NCI-H1436 (cell line): ENCODE measurements at places on chromosomes 12 and 14.

DNA sequence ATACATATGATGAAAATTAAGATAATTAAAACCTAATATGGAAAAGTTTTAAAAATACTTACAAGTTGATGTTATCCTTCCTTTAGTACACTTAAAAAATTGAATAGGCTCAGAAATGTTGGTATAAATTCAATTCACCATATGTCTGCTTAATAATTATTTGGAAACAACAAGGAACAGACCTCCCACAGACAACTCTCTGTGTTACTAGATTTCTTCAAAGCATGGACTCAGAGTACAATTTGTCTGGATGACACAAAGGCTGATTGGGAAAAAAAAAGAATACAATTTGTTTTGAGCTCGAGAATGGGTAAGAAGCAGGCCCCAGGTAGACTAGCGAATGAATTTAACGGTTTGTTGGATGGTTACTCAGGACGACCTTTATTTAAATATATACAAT lies 48.9 kb upstream of the BTG1 start:
- DNase-seq: no peak

DNA sequence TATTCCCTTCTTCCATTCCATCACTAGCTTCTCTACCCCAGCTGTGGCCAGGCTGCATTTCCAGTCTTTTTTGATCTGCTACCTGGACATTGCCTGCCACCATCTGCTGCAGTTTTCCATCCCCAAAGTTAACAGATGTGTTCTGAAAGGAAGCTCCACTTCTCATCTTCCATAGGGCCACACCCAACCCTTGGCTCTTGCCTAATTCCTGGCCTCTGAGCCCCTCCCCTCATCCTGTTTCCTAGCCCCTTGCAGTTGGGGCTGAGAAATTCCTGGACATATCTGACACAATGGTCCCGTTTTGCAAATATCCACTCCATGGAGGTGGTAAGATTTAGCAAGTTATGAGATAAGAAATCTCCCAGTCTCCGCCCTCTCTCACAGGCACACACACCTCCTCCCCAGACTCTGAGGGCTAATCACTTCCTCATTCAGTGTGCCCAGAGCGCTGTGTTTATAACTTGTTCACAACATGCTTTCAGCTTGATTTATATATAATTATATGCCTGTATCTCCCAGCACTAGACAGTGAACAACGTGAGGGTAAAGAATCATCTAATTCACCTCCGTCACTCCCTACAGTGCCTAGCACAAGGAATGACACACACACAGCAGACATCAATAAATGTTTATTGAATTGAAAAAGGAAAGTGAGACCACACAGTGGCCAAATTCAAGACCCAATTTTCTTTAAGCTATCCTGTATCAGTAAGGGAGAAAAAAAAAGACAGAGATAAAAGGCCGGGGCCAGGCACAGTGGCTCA lies 13.4 kb downstream of the SMUG1 start:
- no peak for DNase-seq

- no peak for DNase-seq
Observed at GRCh38 chr12:3097186-3097804, 20.1 kb downstream of the TSPAN9 start.

GRCh38 chr12:22994316-22994675 lies 369.3 kb downstream of the ETNK1 start:
- DNase-seq: no peak

DNA sequence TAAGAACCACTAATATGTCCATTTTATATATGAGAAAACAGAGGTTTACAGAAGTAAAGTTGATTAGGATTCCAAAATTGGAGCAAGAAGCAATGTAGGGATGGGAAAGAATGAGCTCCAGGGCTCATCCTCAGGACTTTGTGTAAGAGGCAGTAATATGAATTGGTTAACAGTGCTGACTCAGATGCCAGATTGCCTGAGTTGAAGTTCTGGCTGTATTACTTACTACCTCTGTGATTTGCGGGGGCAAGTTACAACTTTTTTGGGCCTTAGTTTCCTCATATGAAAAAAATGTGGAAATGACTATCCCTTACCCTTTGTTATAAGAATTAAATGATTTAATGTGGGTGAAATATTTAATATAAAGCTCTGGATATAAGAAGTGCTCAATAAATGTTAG lies 35.1 kb upstream of the PPP2R5E start:
- DNase-seq: no peak

DNA sequence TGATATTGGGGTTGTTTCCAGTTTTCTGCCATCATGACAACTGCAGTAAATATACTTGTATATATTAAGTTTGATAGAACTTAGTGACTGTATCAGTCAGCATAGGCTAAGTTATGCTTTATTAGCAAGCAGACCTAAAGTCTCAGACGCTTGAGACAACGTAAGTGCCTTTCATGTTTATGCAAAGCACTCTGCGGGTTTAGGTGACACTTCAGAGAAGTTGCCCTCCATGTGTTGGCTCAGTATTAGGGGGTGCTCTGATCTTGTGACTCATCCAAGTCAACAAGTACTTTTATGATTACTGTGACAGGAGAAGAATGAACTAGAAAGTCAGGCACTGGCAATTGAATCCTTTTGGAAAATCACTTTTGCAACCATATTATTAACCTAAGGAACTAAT lies 13.3 kb upstream of the OTOGL start:
- no peak for DNase-seq

DNA sequence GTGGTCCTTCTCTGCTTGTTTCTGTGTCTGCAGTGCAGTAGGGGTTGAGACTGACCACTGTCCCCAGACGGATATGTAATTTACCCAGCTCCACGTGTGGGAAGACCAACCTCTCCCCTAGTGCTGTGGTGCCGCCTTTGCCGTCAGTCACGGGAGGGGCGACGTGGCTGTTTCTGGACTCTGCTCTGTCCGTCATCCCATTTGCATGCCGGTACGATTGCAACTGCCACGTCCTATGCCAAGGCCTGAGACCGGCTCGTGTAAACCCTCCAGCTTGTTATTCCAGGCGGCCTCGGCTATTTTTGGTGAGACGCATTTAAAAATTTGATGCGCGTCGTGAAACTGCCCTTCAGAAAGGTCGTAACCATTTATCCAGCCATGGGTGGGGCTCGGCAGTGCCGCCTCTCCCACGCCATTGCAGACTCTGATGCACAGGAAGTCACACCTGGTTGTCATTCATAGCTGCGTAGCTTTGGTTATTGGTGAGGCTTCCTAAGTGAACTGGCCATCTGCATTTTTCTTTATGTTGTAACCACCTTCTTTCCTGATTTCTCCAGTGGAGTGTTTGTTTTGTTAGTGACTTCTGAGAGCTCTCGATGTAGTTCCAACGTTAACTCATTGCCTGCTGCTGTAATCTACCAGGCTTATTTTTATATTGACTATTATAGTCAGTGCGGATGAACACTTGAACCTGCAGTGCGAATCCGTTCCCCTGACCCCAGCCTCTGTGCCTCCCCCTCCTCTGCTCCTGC lies 75.1 kb downstream of the ADGRD1 start:
- DNase-seq: no peak

DNA sequence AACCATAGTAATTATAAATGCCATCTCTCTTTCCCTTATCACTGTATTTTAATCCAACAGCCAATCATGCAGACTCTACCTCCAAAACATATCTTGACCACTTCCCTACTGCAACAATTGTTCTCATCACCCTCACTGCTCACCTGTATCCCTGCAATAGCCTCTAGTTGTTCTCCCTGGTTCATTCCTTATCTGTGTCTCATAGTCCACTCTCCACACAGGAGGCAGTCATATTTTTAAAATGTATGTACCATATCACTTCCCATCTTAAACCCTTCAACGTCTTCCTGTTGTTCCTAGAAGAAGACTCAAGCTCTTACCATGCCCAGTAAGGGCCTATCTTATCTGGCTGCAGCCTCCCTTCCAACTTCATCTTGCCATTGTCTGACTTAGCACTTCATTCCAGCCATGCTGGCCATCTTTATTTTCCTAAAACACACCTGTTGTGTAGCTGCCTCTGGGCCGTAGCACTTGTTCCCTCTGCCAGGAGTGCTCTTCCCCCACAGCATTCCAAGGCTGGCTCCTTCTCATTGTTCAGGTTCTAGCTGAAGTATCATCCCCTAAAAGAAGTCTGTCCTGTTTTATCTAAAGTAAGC lies 27.8 kb upstream of the BHLHE41 start:
- no peak for DNase-seq

GRCh38 chr12:48817873-48818830 lies at the start of gene CACNB3:
Gene CACNB3 (plus strand): TSS chr12:48818496. CDS start chr12:48818930, 434 bp downstream.
- peak; percentile 87 for DNase-seq

DNA sequence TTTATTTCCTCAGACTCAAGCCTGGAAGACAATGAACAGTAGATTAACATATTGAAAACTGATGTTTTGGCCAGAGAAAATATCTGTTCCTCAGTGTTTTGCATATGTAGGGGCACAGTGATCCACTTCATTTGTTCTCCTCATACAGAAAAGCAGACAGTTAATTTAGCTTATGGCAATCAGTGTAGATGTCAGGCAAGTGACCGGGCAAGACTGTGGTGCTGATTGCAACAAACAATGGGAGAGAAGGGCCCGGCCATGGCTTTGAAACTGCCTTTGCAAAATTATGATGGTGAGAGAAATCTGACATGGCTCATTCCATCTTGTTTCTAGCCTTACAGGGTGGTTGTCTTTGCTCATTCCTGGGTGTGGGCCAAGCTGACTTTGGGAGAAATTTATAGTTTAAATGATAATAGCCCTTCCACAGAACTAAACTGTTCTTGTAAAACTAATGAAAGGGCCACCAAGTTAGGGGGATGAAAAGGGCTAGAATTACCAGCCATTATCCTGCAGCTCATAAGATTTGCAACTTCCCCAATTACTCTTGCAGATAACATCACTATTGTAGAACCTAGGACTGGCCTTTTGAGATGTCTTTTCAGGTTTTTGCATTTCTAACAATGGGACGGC lies 220.3 kb downstream of the KTN1 start:
- no peak for DNase-seq
